Activated T-cell treated with anti-CD3 and anti-CD28 coated beads, Interleukin-2, amount 50 U/mL, for 24 hours (primary cell): ENCODE measurements at places on chromosomes 3 and 15.

GRCh38 chr3:83048556-83048955 lies 1287.1 kb upstream of the GBE1 start:
- no peak for DNase-seq

DNA sequence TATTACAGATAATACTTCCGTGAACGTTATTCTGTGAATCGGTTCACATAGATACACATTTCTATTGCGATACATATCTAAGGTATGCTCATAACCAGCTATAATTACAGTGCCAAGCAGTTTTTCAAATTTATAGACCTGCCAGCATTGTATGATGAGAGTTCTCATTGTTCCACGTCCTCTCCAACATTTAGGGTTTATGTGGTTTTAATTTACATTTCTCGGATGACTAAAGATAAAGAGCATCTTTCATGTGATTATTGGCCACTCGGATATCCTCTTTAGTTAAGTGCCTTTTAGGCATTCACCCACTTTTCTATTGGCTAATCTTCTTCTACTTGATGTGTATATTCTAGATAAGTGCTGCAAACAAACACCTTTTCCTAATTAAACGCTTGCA lies 134.7 kb upstream of the CCDC54 start:
- no peak for DNase-seq

DNA sequence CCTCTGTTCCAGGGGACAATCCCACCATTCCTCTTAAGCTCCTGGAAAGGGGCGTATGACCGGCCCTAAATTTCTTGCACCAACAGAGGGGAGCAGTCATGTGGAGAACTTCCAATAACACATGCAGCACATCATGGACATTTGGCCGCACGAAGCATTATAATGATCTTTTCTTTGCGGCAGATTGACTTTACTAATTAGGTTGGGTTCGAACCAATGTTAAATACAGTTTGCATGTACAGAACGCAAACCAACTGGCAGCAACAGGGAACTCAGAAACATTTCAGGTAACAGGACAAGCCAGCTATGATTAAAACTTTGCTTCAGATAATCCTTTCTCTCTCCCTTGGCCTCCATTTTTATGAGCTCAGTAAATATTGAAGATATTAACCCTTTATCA lies 100.8 kb upstream of the ADPGK start:
- no peak for DNase-seq

- no peak for DNase-seq
These were observed 2.5 kb downstream of the FEM1B start for GRCh38 chr15:68279779-68280753.

- DNase-seq, result no peak
These were observed 297.3 kb upstream of the PROK2 start for GRCh38 chr3:72082186-72082715.

DNA sequence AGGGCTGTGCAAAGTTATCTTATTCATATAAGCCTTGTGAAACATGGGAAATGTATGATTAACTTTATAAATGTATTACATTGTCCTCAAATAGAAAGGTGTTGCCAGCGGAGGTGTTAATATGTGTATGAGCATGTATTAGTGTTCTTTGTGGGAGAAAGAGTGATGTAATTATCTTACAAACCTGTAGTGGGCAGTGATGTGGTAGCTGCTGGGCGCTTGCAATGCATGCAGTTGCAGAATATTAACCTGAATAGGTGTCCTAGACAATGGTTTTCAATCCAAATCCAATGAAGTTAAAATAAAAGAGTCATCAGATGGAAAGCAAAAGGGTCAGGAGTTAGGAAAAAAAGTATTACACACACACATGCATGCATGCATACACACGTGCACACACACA lies 881.3 kb upstream of the CADM2 start:
- DNase-seq, result no peak

- DNase-seq, result peak; percentile 53
These were observed at the start of gene SNX22 for GRCh38 chr15:64151727-64152506. Gene SNX22, plus strand, starts transcription at chr15:64151731. Its CDS starts 45 bp downstream, at chr15:64151776.

DNA sequence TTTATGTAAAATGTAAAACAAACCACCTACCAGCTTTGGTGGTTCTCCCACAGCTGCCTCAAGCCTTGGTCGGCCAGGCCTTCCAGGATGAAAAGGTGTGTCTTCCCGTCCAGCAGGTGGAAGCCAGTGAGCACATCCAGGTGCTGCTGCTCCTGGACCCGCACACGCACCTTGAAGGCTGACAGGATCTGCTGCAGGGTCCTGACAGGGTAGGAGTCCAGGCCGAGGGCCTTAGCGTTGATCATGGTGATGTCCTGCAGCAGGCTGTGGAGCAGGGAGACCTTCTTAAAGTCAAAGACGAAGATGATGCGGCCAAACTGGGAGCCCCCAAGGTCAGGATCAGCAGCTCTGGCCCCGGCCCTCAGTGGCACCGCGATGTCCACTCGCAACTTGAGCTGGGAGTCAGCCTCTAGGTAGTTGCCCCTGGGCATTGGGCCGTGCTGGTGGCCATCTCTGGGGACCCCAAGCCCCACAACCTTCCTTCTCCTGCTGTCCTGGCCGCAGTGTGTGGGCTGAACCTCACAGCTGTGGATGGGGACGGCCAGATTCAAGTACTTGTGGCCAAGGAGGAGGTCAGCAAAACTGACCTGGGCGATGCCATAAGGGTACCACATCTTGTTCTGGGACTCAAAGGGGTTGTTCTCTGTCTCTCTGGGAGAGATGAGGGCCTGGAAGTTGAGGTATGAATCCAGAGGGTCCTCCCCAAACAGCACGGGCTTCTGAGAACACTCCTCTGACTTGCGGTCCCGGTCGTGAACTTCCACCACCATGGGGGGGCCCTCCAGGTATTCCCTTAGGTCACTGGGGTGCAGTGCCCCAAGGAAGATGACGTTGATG lies 48.6 kb downstream of the CFAP92 start:
- no peak for DNase-seq

DNA sequence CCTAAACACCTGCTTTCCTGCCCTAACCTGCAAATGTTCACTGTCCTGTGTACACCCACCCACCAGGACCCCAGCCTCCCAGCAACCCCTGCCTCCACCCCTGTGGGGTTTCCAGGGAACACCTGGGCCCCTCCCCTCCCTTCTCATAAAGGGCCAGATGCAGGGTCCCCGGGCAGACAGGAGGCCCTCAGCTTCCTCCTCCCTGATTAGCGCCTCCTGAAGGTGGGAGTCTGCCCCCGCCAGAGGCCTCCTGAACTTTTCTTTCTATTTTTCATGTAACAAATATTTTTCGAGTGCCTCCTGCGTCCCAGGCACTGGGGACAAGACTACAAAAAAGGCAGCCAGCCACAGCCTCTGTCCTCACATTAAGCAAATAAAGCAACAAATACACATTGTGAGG lies 135.4 kb upstream of the LINGO1 start:
- DNase-seq, result no peak

- no peak for DNase-seq
These were observed 19.9 kb upstream of the GOLGA8J start for GRCh38 chr15:30062881-30063280.

- no peak for DNase-seq
These were observed 462.7 kb downstream of the PLOD2 start for GRCh38 chr3:145698250-145698649.

DNA sequence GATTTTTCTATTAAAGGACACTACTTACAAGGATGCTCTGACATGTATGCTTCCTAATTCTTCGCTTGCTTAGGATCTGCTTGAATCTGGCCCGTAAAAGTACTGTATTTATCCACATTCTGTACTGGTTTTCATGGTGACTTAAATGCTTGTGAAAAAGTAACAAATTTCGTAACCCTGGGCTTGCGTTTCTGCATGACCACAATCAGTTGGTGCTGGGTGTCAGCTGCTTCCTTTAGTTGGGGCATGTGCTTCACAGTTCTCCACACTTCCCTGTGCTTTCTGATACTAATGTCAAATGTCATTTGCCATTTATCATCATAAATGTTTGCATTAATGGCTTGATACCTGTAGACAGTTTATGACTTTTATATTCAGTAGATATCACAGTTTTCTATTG lies 218.4 kb upstream of the MLF1 start:
- DNase-seq, result no peak

DNA sequence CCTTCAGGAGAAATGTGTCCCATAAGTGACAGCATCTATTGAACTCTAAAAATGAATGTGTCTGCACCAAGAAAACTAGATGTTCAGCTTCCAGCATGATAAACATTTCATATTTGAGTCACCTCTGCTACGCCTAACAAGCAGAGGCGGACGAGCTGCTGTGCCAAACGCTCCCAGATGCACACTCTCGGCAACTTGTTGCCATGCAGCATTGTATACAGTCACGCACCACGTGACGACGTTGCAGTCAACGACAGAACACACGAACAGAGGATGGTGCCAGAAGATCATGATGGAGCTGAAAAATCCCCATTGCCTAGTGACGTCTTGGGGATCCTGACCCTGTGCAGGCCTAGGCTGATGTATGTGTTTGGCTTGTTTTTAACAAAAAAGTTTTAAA lies 137.5 kb downstream of the XXYLT1 start:
- DNase-seq, result peak; percentile 46

- no peak for DNase-seq
These were observed 129.8 kb downstream of the SLC9A9 start for GRCh38 chr3:143718463-143718862.
